Panc1 (cell line): ENCODE measurements at places on chromosomes 12 and 14. TPM values are rescaled to one million over a fixed set of nuclear protein-coding genes. Genes with fewer than 3 reads are reported as not detected.

DNA sequence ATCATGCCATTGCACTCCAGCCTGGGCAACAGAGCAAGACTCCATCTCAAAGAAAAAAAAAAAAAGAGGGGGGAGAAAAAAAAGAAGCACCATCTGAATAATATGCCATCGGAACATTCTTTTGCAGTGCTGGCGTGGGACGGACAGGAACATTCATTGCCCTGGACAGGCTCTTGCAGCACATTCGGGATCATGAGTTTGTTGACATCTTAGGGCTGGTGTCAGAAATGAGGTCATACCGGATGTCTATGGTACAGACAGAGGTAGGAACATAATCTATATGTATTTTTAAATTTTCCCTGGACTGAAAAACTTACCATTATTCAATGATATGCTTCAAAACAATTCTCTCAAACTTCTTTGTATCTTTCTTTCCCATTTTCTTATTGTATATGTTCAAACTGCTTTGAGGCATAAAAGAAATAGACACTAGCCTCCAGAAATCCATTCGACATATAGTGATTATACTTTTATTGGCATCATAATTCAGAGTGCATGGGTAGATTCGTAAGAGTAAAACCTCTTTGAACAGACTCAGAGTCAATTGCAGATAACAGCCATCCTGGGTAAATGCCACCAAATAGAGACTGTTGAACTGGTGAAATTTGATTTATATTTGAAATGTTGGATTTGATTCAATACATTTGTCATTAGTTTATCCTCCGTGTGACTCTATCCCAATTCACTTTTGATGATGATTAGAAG, 199.7 kb downstream of the EPS8 start:
- no peaks in the 10 kb centered on the region for H3K4me1 ChIP-seq
- DNase-seq: no peak
- no peak overlapping the region for H3K27ac ChIP-seq
- no peaks in the 10 kb centered on the region for H3K36me3 ChIP-seq
- H3K4me3 ChIP-seq: no peak overlapping the region

The GLIPR1L2 gene
- 0.72 TPM for total RNA-seq

DNA sequence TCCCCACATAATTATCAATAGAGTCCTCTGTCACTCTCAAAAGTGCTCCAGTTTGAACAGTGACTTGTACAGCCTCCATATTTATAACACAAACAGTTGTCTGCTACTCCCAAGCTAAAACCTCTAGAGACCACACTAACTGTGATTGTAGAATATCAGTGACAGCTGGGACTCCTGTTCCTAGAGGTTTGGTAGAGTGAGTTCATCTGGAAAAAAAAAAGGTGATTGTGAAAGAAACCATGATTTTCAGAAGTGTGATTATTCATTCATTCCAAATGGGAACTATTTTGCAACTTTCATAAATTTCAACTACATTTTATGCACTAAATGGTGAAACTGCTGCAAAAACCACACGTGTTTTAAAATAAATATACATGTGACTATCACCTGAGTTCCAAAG, 128.0 kb upstream of the PLXNC1 start:
- H3K27me3 ChIP-seq: no peaks in the 10 kb centered on the region
- no peak overlapping the region for H3K4me3 ChIP-seq
- DNase-seq: no peak
- H3K4me1 ChIP-seq: no peaks in the 10 kb centered on the region
- H3K27ac ChIP-seq: no peak overlapping the region

DNA sequence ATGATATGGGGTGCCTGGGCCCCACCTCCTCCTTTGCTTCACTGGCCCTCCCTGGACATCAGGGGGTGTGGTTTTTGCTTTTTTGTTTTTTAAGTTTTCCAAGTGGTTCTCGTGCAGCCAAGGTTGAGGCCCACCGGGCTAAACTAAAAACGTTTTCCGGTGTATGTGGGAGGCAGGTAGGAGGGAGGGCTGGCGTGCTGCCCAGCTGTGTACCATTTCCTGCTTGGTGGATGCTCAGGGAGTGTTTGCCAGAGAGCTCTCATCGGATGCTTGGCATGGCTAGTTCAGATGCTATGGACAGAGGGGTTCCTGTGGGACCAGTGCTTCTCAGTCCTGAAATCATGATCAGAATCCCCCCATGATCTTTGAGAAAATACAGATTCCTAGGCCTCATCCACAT, 246.4 kb downstream of the CACNA1C start:
- DNase-seq: no peak
- no peaks in the 10 kb centered on the region for H3K36me3 ChIP-seq
- H3K4me3 ChIP-seq: no peak overlapping the region
- no peak overlapping the region for H3K27ac ChIP-seq

DNA sequence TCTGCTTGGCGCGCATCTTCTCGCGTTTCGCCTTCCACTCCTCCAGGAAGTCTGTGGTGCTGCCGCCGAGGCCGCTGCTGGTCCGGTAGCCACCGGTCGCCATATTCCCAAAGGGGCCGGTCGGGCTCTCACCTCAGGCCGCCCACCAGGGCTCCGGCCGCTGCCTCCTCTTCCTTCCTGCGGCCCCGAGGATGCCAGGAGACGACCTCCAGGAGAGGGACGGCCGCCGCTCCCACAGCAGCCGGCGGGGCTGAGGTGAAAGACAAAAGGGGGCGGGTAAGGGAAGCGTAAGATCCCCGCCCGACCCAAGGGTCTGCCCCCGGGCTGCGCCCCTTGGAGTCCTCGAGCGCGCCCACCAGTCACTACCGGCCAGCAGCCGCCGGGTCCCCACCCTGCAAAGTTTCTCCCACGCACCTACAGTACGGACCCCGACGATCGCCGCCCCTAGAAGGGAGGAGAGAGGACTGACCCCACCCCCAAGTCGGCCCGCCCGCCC, 574 bp downstream of the PAWR start:
- H3K36me3 ChIP-seq: no peaks in the 10 kb centered on the region; the same call in none of the 2 replicates
- H3K4me1 ChIP-seq: peaks cover 34% of the 10 kb centered on the region
- no peaks in the 10 kb centered on the region for H3K27me3 ChIP-seq

The APOF gene
- 0.10 TPM for total RNA-seq

DNA sequence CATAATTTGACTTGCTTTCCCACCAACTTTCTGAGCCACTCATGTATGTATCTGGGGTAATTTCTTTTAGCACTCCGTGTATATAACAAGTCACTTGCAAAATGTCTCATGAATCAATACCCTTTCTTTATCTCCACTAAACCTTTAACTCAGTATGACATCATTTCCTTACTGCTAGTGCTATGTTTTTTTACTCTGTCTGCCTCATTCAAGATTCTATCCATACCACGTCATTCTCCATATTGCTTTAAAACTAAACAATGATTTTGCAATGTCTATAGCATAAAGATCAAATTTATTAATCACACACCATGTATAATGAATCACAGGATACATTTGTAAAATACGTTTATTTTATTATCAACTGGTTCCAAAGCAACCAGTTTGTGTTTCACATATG, 178.2 kb downstream of the PIK3C2G start:
- no peak overlapping the region for H3K4me3 ChIP-seq
- no peaks in the 10 kb centered on the region for H3K36me3 ChIP-seq
- no peaks in the 10 kb centered on the region for H3K4me1 ChIP-seq
- no peak overlapping the region for H3K27ac ChIP-seq

- no peaks in the 10 kb centered on the region for H3K27me3 ChIP-seq
- no peak for DNase-seq
- no peaks in the 10 kb centered on the region for H3K4me1 ChIP-seq
- no peaks in the 10 kb centered on the region for H3K36me3 ChIP-seq
These were observed 954.2 kb upstream of the FBXO33 start for GRCh38 chr14:40386433-40386832.
